K562 (cell line): ENCODE measurements at places on chromosomes 2 and 18. TPM values are rescaled to one million over a fixed set of nuclear protein-coding genes. Genes with fewer than 3 reads are reported as not detected.

DNA sequence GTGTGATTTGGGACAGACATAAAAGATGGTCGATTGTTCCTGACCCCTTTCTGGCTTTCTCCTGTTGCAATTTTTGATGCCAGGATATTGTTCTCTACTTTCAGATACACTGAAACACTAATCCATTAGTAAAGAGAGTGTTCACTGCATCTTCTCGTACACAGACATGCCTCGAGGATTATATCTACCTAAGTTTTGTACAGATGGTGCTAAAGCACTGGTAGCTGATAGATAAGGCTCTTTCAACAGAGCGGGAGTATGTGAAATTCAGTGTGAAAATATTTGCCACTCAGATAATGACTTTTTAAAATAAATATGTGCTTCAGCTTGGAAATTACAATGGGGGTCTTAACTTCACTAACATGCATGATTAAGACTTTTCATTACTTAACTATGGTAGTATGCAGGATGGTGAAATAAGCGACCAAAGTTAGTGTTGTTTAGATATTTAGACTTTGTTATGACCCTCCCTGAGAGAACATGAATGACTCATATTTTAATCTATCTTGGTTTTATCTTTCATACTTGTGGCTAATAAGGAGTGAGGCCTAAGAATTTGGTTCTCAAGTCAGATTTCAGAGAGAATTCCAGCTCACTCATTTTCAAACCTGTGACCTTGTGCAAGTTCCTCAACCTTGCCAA, 474.9 kb downstream of the NRXN1 start:
- H3K4me3 ChIP-seq = no peak overlapping the region
- H3K36me3 ChIP-seq = no peaks in the 10 kb centered on the region
- H3K27ac ChIP-seq = no peak overlapping the region
- no peaks in the 10 kb centered on the region for H3K27me3 ChIP-seq
- no peaks in the 10 kb centered on the region for H3K4me1 ChIP-seq
- no peak for DNase-seq

DNA sequence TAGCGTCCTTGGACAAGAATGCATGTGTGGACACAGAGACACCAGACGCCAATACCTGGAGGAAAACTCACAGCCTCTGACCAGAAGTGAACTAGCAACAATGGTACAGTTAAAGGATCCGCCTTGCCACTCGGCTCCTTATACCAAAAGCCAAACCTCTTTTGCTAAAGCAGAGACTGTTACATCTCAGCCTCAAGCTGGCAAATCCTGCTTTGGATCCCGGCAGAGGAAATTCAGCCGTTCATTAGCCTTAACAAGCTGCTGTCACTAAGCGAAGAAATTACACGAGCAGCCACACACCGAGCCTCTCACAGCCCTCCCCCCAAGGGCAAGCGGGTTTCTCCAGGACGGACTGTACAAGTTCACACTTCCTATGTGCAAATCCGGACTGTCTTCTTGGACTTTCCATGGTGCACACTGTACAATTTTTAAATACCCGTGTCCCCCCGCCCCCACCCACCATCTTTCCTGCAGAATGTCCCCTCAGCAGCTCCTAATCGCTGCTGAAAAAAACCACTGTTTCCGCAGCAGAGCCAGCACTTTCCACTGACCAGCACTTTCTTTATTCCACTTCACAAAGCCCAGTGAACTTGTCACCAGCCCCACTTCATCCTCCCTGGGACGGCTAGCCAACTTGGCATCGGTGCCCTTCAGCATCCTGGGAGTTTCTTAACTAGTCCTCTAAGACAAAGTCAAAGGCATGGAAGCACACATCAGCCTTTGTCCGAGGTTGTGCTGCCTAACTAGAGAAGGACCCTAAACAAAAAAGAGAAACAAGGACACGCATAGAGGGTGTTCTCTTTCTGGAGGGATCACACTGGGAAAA, 1.5 kb downstream of the KLF7 start:
- H3K36me3 ChIP-seq = no peaks in the 10 kb centered on the region
- DNase-seq = no peak
- no peak overlapping the region for H3K4me3 ChIP-seq
- no peak overlapping the region for H3K27ac ChIP-seq

DNA sequence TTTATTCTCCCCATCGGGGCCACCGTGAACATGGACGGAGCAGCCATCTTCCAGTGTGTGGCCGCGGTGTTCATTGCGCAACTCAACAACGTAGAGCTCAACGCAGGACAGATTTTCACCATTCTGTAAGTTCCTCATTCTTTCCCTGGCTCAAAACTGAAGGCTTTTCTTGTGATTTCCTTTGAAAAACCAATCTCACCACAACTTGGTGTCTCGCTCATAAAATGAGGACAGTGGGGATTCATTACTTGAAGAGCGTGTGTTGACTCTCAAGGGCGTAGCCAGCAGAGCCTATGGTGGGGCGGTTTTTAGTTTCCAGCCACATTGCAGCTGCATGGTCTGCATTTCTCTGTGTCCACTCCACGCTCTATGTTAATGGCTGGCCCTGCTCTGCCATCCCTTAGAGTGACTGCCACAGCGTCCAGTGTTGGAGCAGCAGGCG, 29.0 kb downstream of the SLC1A4 start:
- H3K36me3 ChIP-seq = peaks cover 29% of the 10 kb centered on the region
- no peak overlapping the region for H3K4me3 ChIP-seq
- H3K27me3 ChIP-seq = no peaks in the 10 kb centered on the region
- H3K27ac ChIP-seq = no peak overlapping the region
- no peak for DNase-seq
- H3K4me1 ChIP-seq = peaks cover 28% of the 10 kb centered on the region; the same call in 2 of the 3 replicates

Gene CFC1
- not detected in 2 replicates for total RNA-seq

GRCh38 chr2:43898134-43898837, 59.5 kb downstream of the ABCG8 start:
- H3K4me3 ChIP-seq = no peak overlapping the region
- H3K27ac ChIP-seq = no peak overlapping the region
- no peaks in the 10 kb centered on the region for H3K27me3 ChIP-seq
- no peaks in the 10 kb centered on the region for H3K4me1 ChIP-seq

DNA sequence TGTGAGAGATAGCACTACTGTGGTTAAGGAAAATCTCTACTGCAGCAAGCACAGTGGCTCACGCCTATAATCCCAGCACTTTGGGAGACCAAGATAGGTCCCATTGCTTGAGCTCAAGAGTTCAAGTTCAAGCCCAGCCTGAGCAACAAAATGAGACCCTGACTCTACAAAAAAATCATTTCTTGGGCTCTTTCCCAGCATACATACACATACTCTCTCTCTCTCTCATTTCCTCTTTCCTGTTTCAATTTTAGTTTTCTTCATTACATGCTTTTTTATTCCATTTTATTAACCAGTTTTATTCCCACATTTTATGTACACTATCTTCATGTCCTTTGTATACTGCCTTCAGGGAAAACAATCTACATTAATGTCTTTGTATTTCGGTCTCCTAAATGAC, 14.6 kb downstream of the WDR33 start:
- no peak overlapping the region for H3K27ac ChIP-seq
- no peaks in the 10 kb centered on the region for H3K27me3 ChIP-seq
- H3K36me3 ChIP-seq = peaks cover 45% of the 10 kb centered on the region

DNA sequence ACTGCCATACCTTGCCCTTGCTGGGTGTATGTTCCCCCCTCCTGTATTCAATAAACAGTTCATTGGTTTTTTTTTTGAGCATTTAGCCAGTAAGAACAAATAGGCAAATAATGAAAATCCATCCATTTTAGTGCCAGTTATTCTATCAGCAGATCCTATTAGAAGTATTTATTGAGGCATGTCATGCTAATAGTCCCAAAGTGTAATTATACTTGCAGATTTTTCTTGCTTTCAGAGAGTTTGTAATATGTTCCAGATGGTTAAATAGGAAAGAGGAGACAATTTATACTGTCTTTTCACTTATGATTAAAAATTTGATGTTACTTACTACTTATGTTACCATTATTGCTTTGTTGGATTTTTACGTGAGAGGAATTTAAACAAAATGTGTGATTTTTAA, 127.6 kb downstream of the NCOA1 start:
- no peak for DNase-seq
- no peaks in the 10 kb centered on the region for H3K27me3 ChIP-seq
- no peak overlapping the region for H3K27ac ChIP-seq

- DNase-seq = no peak
- no peaks in the 10 kb centered on the region for H3K27me3 ChIP-seq
- H3K36me3 ChIP-seq = no peaks in the 10 kb centered on the region
- H3K4me1 ChIP-seq = no peaks in the 10 kb centered on the region
Observed at GRCh38 chr2:6667326-6667725, 198.4 kb downstream of the CMPK2 start.

Gene AKAIN1
- not detected in 2 replicates for total RNA-seq

- no peak overlapping the region for H3K27ac ChIP-seq
- no peaks in the 10 kb centered on the region for H3K4me1 ChIP-seq
- no peaks in the 10 kb centered on the region for H3K36me3 ChIP-seq
- DNase-seq = no peak
- no peaks in the 10 kb centered on the region for H3K27me3 ChIP-seq
Observed at GRCh38 chr2:179569831-179570233, 291.6 kb downstream of the ZNF385B start.

Gene UGT1A1
- not detected in 2 replicates for total RNA-seq

DNA sequence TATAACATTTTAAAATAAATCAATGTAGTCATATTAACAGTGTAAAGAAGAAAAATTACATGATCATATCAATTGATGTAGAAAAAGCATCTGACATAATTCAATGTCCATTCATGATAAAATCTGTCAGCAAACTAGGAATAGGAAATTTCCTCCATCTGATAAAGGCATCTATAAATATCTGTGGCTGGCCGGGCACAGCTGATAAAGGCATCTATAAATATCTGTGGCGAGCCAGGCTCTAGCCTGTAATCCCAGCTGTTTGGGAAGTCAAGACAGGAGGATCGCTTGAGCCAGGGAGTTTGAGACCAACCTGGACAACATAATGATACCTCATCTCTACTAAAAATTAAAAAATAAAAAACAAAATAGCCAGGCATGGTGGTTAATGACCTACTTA, 18.1 kb upstream of the RANBP2 start:
- DNase-seq = no peak
- H3K4me3 ChIP-seq = no peak overlapping the region
- H3K4me1 ChIP-seq = no peaks in the 10 kb centered on the region
- no peak overlapping the region for H3K27ac ChIP-seq

Gene GAD1
- 14.5 and 15.7 TPM in 2 replicates for total RNA-seq

Gene FAM237A
- total RNA-seq = not detected in 2 replicates

- DNase-seq = no peak
- no peaks in the 10 kb centered on the region for H3K27me3 ChIP-seq
- H3K27ac ChIP-seq = no peak overlapping the region
- H3K4me1 ChIP-seq = peaks cover 6% of the 10 kb centered on the region; the same call in 2 of the 3 replicates
- peaks cover 23% of the 10 kb centered on the region; the same call in 2 of the 3 replicates for H3K36me3 ChIP-seq
Observed at GRCh38 chr2:69517410-69517809, 80.2 kb upstream of the NFU1 start.

- H3K36me3 ChIP-seq = no peaks in the 10 kb centered on the region
- H3K4me3 ChIP-seq = no peak overlapping the region
- no peaks in the 10 kb centered on the region for H3K4me1 ChIP-seq
- no peak overlapping the region for H3K27ac ChIP-seq
- peaks cover 14% of the 10 kb centered on the region; the same call in 2 of the 3 replicates for H3K27me3 ChIP-seq
Observed at GRCh38 chr2:38120829-38121228, 44.9 kb upstream of the CYP1B1 start.

Gene SERPINB4
- total RNA-seq = not detected in 2 replicates
